Sigmoid colon (tissue), 7 donors: ENCODE measurements at places on chromosomes 5 and 9. TPM values are rescaled to one million over a fixed set of nuclear protein-coding genes. Genes with fewer than 3 reads are reported as not detected.
A peak's percentile ranks its signal among the peaks of the same experiment; 100 is the strongest.

GRCh38 chr9:38026021-38026809 lies 42.8 kb downstream of the SHB start:
- no peak overlapping the region for H3K4me3 ChIP-seq
- DNase-seq = peak; percentile 84
- H3K27me3 ChIP-seq = no peaks in the 10 kb centered on the region
- no peaks in the 10 kb centered on the region for H3K36me3 ChIP-seq
- peak overlapping the region; percentile 90 for H3K27ac ChIP-seq

- H3K4me1 ChIP-seq = no peaks in the 10 kb centered on the region
- no peak for DNase-seq
- no peaks in the 10 kb centered on the region for H3K27me3 ChIP-seq
- no peak overlapping the region for H3K4me3 ChIP-seq
Measured at GRCh38 chr5:127706691-127707090, 3.5 kb downstream of the CCDC192 start.

GRCh38 chr5:110973510-110973909 lies 98.0 kb upstream of the TSLP start:
- H3K36me3 ChIP-seq = no peaks in the 10 kb centered on the region
- DNase-seq = no peak
- no peak overlapping the region for H3K27ac ChIP-seq
- no peaks in the 10 kb centered on the region for H3K4me1 ChIP-seq

- no peaks in the 10 kb centered on the region for H3K36me3 ChIP-seq
- H3K4me1 ChIP-seq = peaks cover 46% of the 10 kb centered on the region
- no peaks in the 10 kb centered on the region for H3K27me3 ChIP-seq
- no peak for DNase-seq
- peak overlapping the region; percentile 88 for H3K27ac ChIP-seq
- H3K4me3 ChIP-seq = no peak overlapping the region
Measured at GRCh38 chr9:89621031-89621430, 16.2 kb downstream of the GADD45G start.

TMEM215 gene
- not detected for polyA plus RNA-seq

FAM221B gene
- polyA plus RNA-seq = not detected

MAT2B gene
- 66.0 TPM for polyA plus RNA-seq

CORO2A gene
- polyA plus RNA-seq = 39.6 TPM
